Left lung (tissue), 14 donors: ENCODE measurements at places on chromosomes 11 and 22.
A peak's percentile ranks its signal among the peaks of the same experiment; 100 is the strongest.

- DNase-seq, result no peak
These were observed 14.8 kb downstream of the CCND1 start for GRCh38 chr11:69655479-69656428.

DNA sequence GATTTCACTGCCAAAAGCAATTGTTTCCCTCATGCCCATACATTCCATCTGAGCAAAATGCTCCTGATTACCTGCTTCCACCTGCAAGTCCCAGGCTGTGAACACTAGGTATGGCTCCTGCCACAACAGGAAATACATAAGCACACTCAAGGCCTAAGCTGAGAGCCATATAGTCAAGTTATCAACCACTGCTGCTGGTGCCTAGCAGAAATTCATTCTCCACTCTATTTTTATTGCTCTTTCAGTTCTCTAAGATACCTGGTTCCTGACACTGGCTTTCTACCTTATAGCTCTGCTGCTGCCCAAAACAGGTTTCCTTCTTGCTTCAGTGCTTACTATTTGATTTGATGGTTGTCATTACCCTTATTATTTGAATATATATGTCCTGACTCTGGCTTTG lies 31.6 kb downstream of the SLC36A4 start:
- DNase-seq, result no peak

DNA sequence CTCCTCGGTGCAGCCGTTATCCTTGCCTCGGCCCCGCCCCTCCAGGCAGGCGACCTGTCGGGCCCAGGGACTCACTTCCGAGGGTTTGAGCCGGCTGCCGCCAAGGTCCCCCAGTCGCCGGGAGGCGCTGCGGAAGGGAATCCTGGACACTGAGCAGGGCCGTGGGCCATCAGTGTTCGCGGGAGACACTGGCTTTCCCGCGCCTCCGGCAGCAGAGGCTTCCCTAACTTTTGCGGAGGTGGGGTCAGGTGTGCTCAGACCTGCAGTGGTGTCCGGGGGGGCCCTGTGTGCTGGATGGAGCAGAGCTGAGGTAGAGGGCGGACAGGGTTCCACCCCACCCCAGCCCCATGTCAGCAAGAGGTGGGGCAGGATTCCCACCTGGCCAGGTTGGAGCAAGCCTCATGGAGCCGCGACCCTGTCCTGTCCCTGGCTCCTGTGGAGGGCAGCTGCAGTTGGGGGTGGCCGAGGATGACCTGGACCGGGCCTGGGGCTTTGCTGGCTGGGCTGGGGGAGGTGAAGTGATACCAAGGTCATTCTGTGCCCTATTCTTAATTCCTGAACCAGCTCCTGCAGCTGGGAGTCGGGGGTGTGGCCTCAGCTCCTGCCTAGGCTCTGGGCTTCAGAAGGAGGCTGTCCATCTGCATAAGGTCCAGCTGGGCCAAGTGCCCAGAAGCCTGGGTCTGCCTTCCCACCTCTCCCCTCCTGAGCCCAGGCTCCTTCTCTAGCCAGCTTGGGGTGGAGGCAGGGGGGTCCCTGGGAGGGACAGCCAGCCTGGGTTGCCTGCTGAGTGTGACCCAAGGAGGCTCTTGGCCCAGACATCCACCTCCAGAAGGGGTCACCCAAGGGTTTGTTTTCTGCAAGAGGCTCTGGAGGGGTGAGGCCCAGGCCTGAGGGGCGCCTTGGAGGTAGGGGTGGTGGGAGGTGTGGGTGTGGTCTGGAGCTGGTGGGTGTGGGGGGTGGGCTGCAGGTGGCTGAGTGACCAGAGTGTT lies 8.4 kb downstream of the TSPAN4 start:
- DNase-seq, result no peak

GRCh38 chr11:3969613-3970012 lies 114.1 kb downstream of the STIM1 start:
- DNase-seq, result no peak

DNA sequence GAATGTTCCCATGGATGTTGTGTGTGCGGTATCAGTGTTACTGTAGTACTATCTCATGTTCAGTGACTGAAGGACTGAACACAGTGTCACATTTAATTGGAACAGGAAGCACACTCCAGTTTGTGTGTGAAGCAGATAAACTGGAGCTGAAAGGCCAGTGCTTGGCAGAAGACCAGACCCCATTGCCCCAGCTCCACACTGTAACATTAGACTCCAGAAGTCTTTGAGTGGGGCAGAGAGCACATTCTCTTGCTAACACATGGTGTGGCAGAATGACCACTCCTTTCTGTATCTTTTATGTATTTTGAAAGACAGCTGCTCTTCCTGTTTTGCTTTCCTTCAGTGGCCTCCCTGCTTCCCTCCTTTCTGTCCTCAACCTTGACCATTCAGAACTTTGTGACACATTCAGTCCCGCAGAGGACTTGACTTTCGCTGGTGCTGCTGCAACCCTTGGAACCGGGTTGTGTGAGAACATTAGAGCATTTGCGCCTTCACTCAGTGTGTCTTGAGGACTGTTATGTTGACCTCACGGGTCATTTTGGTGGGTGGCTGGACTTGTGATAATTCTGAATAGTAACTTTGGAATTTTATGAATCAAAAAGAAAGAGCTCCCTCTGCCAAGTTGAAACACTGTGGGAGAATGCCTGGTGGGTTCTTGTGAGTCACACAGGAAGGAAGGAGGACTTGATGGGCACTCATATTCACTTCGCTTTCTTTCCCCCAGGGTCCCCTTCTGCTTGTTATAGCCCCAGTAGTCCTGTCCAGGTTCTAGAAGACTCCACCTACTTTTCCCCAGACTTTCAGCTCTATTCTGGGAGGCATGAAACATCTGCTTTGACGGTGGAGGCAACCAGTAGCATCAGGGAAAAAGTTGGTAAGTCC lies 26.4 kb downstream of the AMOTL1 start:
- no peak for DNase-seq

- no peak for DNase-seq
These were observed 79.6 kb upstream of the CLDN5 start for GRCh38 chr22:19603767-19604166.

DNA sequence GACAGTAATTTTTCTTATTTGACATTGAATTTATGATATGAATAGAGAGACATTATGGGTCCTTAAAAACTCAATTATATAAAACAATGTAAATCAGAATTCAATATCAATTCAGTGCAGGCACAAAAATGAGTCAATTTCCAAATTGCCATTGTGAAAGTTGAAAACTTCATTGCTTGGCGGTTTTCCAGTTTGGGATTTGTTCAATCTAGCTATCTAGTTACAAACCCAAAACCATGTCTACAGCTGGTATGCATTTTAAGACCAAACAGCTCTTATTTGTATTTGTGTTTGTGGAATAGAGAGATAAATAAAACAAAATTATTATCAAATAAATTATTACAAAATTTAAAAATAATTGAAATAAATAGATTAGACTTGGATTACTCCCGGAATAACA lies 1206.6 kb upstream of the RAG2 start:
- DNase-seq, result no peak

DNA sequence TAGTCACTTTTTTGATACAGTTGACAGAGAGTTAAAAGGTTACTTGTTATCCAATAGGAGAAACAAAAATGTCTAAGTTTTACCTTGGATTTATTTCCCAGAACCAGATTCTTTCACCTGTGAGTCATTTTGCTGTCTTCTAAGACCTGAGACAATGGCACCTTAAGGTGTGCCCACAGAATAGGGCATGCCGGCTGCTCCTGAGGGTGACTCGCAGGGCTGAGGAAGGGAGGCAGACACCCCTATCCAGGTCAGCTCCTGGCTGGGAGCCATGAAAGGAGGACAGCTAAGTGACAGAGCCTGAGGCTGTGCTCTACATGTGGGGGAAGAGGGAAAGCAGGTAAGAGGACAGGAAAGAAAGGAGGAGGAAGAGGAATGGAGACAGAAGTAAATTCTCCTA lies 67.8 kb downstream of the RASSF10 start:
- no peak for DNase-seq

- DNase-seq, result no peak
These were observed 237.6 kb upstream of the C11orf87 start for GRCh38 chr11:109184376-109184775.

- DNase-seq, result peak; percentile 79
These were observed 2.9 kb downstream of the SLC16A8 start for GRCh38 chr22:38080850-38081635.

- DNase-seq, result no peak
These were observed 103.9 kb downstream of the TIMP3 start for GRCh38 chr22:32905400-32905799.

DNA sequence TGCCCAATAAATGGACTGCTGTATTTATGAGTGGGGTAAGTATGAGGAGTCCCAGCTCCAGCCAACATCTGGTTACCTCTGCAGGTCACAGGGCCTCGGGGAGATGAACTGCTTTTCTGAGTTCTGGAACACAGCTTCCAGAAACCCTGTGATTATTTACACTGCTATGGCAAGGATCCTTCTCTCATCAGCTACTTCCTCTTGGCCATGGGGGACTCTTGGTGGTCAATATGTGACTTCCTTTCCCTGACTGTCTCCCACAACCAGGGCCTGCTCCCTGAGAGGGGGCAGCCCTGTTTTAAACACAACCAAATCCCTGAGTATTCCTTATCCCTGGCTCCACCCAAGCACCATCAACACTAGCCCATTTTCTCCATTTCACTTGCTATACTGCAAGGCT lies 10.0 kb downstream of the RHOG start:
- no peak for DNase-seq

- DNase-seq, result no peak
These were observed 206.5 kb upstream of the PDGFD start for GRCh38 chr11:104370478-104370877.

DNA sequence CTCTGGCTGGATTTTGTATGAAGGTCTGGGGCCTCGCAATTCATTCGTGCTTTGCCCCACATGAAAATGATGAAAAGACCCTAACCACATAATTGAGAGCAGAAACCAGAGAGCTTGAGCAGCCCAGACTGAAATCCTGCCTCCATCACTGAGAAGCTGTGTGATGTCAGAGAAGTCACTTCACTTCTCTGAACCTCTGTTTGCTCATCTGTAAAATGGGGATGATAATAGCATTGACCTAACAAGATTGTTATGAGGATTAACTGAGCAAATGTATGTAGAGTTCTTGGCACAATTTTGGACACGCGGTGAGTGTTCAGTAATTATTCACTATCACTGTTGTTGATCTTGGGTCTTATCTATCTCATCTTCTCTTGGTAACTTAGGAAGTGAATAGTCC lies 56.2 kb upstream of the ASPHD2 start:
- DNase-seq, result no peak
